ENCODE measurements at places on chromosomes 12 and 14.
A peak's percentile ranks its signal among the peaks of the same experiment; 100 is the strongest.

GRCh38 chr14:44529026-44529425 lies 21.9 kb upstream of the FSCB start:
- DNase-seq: no peak

GRCh38 chr12:79841248-79841877 lies 93.5 kb downstream of the PPP1R12A start:
- no peak for DNase-seq

DNA sequence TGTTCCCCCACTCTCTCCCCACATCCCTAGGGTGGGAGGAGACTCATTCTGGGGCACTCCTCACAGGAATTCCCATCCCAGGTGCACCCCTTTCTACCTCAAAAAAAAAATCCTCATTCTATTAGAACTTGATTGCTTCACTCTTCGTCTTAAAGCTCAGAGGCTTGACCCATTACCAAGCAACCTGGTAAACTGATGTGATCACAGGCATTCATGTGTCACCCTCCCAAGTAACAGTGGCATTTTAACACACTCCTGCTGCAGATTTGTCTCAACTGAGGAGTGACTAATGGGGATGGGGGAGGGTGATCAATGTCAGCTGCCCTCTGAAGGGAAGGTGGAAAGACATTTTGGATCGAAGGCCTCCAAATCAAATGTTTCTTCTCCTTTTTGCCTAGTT lies 78.1 kb upstream of the PTHLH start:
- DNase-seq: no peak

- no peak for DNase-seq
These were observed 128.8 kb upstream of the TMEM132C start for GRCh38 chr12:128138125-128138524.

GRCh38 chr12:57418255-57418654 lies 12.6 kb downstream of the R3HDM2 start:
- no peak for DNase-seq

DNA sequence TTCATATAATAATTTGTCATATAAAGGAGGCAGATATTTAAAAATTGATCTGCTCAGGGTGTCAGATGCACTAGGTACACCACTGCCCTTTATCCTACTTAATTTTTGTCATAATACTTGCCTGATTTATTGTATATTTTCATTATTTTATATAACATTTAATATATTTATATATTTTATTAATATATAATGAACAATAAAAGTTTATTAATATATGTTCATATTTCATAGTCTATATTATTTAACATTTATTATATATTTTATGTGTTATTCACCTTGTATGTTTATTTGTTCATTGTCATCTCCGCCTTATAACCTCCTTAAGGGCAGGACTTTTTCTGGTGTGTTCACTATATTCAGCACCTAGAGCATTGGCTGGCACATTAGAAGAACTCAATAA lies 232.4 kb upstream of the AMIGO2 start:
- no peak for DNase-seq

GRCh38 chr12:41049033-41049432 lies 139.1 kb upstream of the PDZRN4 start:
- no peak for DNase-seq

DNA sequence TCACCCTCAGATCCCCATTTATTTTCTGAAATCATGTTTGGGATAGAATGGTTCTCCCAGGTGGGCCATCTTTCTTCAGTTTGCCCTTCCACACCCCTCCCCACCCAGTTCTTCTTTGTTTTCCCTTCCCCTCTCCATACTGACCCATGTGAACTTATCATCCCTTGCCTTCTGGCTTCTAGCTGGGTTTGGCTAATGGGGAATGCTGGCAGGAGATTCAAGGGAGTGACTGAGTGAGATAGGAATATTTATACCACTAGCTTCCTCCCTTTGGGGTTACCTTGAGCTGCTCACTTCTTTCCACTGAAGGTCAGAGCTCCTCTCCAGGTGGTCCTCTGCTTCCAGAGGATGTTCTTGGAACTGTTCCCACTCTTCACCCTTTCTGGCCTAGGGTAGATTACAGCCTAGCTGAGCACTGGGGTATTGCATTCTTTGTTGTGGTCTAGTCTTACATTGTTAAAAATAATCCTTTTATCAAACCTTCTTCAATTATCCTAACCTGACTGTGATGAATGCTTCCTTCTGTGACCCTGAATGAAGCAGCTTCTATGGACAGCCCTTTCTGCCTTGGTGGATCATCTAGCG lies 88.3 kb upstream of the ATP2B1 start:
- DNase-seq: no peak

DNA sequence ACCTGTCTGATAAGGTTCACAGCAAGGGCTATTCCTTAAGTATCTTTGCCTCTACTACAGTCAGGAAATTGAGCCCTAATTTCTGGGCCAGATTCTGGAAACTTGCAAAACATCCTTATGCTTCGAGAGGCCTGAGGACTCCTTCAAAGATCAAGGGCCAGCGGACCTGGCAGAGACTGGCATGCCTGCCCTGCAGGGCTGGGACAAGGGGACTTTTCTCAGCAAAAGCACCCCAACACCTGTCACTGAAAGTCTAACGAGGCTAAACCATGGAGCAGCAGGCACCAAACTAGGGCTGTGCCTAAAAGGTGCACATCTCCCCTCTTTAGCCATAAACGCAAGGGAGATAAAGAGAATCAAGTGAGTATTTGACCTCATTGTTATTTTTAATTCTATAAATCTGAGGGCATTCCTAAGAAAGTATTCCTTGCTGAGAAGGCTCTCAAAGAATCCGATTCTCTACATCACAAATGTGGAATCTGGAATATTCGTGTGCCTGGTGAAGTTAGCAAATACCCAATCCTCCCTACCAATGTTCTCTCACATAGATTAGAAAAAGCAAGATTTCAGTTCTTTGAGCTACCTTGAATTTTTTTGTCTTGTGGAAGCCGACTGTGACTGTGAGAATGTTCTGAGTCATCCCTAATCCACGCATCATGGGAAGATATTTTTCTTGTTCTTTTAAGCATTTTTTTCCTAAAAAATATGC lies 328.2 kb upstream of the NOVA1 start:
- no peak for DNase-seq

DNA sequence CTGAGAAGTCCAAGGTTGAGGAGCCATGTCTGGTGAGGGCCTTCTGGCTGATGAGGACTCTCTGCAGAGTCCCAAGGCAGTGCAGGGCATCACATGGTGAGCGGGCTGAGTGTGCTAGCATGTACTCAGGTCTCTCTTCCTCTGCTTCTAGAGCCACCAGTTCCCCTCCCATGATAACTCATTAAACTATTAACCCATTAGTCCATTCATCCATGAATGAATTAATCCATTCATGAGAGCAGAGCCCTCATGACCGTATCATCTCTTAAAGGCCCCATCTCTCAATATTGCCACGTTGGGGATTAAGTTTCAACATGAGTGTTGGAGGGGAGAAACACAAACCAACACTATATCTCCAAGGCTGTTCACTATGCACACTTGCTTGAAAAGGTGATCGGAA lies 83.7 kb downstream of the TMEM30B start:
- DNase-seq: no peak

DNA sequence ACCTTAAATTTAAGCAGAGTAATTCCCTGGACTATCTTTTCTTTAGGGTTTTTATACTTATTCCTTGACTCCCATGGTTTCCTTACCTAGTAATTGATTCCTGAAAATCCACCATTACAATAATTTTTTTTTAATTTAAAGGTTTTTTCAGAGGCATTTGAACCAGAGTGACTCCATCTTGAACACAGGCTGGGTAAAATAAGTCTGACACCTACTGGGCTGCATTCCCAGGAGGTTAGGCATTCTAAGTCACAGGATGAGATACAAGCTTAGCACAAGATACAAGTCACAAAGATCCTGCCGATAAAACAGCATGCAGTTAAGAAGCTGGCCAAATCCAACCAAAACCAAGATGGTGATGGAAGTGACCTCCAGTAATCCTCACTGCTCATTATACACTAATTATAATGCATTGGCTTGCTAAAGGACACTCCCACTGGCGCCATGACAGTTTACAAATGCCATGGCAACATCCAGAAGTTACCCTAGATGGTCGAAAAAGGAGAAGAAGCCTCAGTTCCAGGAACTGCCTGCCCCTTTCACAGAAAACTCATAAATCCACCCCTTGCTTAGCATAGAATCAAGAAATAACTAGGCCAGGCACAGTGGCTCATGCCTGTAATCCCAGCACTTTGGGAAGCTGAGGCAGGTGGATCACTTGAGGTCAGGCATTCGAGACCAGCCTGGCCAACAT lies 53.6 kb downstream of the SLC25A21 start:
- no peak for DNase-seq

GRCh38 chr12:48958049-48958388 lies 732 bp upstream of the ARF3 start:
- DNase-seq: no peak

GRCh38 chr12:95203487-95204030 lies 13.7 kb downstream of the FGD6 start:
- no peak for DNase-seq

GRCh38 chr12:65477721-65478120 lies 199.2 kb downstream of the MSRB3 start:
- DNase-seq: no peak

DNA sequence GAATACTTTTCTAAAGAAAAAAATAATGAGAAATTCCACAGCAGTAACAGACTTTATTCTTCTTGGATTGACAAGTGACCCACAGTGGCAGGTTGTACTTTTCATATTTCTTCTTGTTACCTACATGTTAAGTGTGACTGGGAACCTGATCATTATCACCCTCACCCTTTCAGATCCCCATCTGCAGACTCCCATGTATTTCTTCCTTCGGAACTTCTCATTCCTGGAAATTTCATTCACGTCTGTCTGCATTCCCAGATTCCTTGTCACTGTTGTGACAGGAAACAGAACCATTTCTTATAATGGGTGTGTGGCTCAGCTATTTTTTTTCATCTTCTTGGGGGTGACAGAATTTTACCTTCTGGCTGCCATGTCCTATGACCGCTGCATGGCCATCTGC lies 2.3 kb downstream of the OR6C75 start:
- no peak for DNase-seq

DNA sequence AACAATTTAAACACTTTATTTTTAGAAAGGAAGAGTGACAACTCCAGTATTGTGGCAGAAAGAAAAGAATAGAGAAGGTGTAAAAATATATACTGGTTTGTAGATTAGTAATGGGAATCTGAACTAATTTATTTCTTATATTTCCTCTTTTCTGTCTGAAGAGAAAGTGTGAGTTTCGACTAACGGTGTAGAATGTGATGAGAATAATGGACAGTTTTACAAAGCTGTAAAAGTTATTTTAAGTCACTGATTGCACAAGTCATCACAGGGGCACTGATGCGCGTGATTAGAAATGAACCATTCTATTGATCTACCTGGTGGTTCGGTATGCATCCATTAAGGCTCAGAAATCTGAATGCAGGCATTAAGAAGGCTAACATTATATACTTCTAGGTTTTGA lies 158.5 kb upstream of the ATXN7L3B start:
- no peak for DNase-seq

GRCh38 chr14:55152052-55152753 lies 23.2 kb downstream of the LGALS3 start:
- no peak for DNase-seq

GRCh38 chr12:112881602-112882001 lies 25.2 kb upstream of the OAS1 start:
- DNase-seq: peak; percentile 89

GRCh38 chr12:94488463-94488862 lies 28.8 kb upstream of the CEP83 start:
- no peak for DNase-seq

GRCh38 chr14:87081004-87081403 lies 912.0 kb downstream of the GALC start:
- DNase-seq: no peak

DNA sequence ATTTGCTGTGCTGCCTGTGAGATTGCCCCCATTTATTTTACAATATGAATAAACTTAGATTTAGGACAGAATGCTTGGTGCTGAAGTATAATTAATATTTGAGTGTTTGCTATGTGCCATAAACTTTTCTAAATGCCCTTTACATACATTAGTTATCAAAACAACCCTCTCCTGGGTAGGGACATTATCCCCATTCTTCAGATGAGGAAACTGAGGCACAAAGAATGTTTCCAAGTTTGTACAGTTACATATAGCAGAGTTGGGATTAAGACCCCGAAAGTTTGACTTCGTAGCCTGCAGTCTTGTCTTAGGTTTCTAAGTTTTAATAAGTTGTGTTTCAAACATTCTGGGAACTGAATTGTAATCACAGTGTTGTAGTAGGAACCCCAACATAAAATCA lies 18.4 kb downstream of the KLHDC2 start:
- DNase-seq: no peak

- DNase-seq: peak; percentile 47
These were observed 111.3 kb downstream of the FOXG1 start for GRCh38 chr14:28877923-28878322.

DNA sequence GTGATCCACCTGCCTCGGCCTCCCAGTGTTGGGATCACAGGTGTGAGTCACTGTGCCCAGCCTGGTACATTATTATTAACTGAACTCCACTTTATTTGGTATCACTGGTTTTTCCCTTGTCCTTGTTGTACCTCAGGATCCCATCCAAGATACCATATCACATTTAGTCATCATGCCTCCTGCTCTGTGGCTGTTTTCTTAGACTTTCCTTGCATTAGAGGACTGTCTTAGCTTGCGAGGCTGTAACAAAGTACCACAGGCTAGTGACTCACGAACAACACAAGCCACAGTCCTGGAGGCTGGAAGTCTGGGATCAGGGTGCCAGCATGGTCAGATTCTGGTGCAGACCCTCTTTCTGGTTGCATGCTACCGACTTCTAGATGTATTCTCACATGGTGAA lies 12.2 kb downstream of the KLC1 start:
- no peak for DNase-seq

- no peak for DNase-seq
These were observed 18.1 kb downstream of the VDR start for GRCh38 chr12:47886510-47887240.

- no peak for DNase-seq
These were observed 85.2 kb downstream of the TMTC3 start for GRCh38 chr12:88227263-88227662.

- no peak for DNase-seq
These were observed 68.3 kb upstream of the DDX11 start for GRCh38 chr12:31005256-31005943.

- no peak for DNase-seq
These were observed 861.3 kb upstream of the SEL1L start for GRCh38 chr14:82394916-82395315.

- DNase-seq: no peak
These were observed 19.9 kb upstream of the STXBP6 start for GRCh38 chr14:25069879-25070278.

- no peak for DNase-seq
These were observed 90.9 kb upstream of the MANSC4 start for GRCh38 chr12:27870939-27871338.

GRCh38 chr14:80615831-80616230 lies 325.7 kb downstream of the CEP128 start:
- DNase-seq: no peak

DNA sequence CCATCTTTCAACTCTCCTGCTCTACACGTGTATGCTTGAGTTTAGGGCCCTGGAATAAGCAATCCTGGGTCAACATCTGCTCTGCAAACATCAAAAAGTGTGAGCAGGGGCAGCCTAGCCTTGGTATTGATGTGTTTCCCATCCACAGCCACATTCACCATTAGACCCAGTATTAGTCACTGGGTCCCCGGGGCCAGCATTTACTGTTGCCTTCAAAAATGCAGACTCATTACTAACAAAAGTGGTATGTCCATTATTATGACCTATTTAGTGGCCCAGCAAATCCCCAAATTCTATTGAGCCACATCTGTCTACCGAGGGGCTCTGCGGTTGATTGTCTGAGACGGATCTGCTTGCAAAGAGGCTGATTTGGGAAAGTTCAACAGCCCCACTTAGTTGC lies 661.8 kb downstream of the DIO2 start:
- no peak for DNase-seq

- no peak for DNase-seq
These were observed 2.8 kb upstream of the ALX1 start for GRCh38 chr12:85277191-85277590.

- no peak for DNase-seq
These were observed 2.5 kb upstream of the MAX start for GRCh38 chr14:65104791-65105190.
